ENCODE measurements at places on chromosomes 7 and 10.

DNA sequence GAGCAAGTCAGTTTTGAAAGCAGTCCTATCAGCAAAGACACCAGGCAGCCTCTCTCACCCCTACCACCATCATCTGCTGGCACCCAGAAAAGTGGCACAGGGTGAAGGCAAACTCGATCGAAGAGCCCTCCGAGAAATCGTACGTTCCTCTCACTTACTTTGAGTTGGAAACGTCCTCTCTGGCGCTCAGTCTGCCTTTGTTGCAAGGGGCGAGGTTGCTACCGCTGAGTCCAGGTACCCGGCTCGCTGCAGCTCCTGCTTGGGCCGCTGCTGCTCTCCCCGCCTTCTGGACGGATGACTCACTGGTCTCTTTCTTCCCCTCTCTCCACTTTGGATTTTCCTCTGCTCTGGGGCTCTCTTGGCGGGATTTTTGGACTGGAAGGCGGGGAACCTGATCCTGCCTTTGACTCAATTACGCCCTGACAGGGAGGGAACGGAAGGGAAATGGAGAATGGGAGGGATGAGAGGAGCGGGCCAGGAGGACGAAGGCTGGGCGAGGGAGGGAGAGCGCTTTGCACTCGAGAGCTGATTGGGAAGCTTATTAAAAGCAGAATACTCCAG, at the start of gene PTN:
PTN (minus strand) TSS at position 453 of the 561 bp plus-strand sequence. CDS start 88,760 bp downstream, outside the sequence.
- no peak for DNase-seq

DNA sequence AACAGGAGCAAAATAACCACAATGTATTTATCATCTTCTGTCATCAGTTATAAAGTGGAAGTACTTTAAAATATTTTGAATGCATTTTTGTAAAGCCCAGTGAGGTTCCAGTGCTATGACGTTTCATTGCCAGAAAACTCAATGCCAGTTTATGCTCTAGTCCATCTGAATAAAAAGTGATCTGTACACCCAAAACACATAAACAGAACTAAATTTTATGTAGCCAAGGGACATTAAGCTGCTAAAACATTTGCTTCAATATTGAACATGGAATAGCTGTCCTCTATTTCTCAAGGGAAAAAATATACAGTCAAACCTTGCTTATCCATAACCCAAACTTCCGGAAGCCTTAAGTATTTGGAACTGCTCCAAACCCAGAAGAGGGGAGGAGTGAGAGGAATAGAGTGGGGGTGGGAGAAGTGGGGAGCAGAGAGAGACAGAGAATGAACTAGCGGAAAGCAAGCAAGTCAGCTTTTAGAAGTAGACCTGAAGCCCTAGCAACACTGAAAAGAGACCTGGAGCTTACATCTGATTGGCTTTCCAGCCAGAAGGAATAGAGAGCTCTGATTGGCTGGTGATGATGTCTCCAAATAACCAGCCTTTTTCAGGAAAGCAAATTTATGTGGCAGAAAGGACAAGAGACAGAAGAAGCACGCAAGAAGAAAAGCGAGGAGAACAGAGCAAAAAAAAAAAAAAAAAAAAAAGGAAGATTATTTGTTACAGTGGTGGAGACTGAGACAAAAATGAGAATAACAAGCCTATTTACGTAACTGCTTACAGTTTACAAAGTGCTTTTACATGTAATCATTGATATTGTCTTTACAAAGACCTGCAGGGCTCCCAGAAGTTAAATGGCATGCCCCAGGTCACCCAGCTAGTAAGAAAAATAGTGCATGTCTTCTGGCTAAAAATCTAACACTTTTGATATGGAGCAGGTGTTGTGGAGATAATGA, 196.0 kb downstream of the RNLS start:
- DNase-seq: peak; percentile 46

- DNase-seq: no peak
Observed at GRCh38 chr7:106045586-106045985, 66.5 kb downstream of the SYPL1 start.

- no peak for DNase-seq
Observed at GRCh38 chr10:61323726-61324125, 129.5 kb downstream of the TMEM26 start.

- no peak for DNase-seq
Observed at GRCh38 chr10:224571-224970, 89.3 kb downstream of the ZMYND11 start.

DNA sequence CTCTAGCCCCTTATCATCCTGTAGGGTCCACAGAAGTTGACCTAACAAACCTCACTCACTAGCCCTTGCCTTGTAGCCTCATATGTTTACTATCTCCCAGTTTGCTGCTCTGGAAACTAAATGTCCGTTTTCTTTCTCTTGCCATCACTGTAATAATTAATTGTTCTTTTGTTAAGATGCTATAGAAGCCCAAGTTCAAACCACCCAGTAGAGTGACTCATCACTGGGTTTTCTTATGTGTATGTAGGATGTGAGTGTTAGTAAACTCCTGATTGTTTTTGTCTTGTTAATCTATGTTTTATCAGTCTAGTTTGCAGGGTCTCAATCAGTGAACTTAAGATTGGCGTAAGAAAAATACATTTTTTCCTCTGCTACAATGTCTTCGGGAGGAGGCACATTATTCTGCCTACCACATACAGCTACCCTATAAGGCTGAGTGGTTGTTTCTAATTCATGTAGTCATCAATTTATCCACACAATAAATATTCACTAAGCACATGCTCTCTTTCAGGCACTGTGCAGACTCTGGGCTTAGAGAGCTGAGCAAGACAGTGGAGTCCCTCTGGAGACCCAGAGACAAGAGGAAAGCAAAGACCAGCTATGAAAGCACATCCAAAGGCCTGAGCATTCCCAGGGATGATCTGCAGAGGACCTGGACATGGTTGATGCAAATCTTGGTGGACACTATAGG, 474.1 kb upstream of the AKR1E2 start:
- DNase-seq: no peak

DNA sequence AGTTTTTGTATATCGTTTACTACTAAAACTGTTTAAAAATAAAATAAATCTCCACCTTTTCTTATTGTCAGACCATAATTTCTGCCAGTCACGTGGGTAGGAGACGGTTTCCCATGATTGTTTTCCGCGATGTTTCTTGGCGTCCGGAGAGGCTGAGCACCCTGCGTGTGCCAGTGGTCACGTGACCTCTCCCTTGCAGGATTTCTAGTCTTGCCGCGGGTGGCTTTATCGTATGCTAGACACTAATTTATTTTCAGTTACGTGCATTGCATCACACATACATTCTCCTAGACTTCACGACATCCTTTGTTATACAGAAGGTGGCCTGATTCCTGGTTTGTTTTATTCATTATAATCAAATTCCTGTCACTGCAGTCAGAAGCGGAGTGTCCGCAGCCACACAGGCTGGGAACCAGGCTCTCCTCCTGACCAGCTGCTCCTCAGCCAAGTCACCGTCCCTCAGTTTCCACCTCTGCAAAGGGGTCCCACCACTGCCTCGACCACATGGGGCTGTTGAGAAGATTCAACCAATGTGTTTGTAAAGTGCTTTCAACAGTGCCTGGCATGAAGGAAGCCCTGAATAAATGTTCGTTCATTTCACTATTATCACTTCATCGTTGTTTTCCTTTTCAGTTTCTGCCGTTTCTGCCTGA, 203.2 kb upstream of the PPP2R2D start:
- DNase-seq: no peak

DNA sequence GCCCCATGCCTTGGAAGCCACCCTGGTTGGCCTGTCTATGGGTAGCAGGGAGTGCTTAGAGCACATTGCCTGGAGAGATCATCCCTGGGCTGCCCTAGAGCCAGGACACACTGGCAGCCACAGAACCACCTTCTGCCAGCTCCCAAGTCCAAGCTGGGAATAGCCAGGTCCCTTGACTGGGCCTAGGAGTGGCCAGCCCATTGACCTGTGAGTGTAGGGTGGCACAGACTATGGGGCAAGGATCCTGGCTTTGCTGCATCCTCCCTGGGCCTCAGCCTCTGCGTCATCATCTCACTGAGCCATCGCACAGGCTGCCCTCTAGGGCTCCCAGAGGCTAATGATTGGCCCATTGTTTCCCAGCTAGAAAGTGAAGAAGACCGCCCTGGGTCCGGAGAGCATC, 7.0 kb downstream of the AQP1 start:
- DNase-seq: no peak

GRCh38 chr10:15244635-15245197, 76.2 kb upstream of the NMT2 start:
- no peak for DNase-seq

DNA sequence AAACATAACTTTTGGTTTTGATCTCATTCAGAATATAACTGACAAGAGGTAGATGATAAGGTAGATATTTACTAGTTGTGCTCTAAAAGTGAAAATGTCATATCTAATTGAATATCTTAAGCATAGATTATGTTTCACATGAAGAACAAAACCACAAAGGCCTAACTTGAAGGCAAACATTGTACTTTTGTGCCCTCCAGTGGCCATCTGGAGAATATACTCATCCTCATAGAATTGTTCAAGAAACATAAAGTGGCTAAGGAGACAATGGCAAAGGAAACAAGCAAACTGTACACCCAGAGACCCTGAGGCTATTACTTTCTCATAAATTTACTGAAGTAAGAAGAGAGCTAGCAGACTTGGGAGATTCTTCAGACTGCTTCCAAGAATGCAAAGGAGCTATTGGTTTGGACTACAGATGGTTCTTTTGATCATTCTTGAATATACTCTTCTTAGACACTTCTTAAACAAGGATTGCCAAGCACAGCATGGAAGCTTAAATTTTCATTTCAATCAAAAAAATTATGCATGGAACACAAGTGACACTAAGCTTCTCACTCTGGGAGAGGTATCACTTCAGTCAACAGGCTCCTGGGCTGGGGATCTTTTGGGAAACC, 98.2 kb upstream of the DKK1 start:
- DNase-seq: peak; percentile 13

DNA sequence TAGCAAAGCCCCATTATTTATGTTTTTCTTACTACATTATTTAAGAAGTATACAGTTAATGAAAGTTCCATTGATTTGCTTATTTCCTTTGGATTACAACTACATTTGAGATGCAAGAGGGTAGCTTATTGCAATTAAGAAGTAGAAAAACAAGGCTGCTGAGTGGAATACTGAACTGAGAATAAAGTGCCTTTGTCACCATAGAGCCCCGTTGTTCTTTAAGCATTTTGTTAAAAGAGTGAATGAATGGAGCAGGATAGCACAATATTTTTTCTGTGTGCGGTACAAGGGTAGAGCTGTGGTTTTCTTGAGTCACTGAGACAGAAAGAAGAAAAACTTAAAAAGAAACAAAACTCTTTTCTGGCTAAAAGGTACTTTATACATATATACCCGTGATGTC, 45.6 kb downstream of the ZNF277 start:
- no peak for DNase-seq

DNA sequence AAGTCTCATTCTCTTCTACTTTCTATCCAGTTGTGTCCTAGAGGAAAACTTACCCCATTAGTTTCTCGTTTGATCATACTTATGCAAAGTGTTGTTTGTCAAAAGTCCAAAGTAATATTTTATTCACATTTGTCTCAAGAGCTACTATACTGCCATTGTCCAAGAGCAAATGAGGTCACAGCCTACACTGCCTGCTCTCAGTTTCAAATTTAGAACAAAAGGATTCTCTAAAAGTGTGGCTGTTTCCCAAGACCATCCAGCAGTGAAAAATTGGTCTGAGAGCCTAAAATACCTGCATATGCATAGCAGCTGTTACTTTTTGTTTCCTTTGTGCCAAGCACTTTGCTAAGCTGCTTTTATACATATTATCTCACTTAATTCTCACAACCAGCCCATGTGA, 439.5 kb upstream of the NFE2L3 start:
- no peak for DNase-seq

- peak; percentile 70 for DNase-seq
Observed at GRCh38 chr7:130486114-130486953, 5.6 kb upstream of the MEST start.

DNA sequence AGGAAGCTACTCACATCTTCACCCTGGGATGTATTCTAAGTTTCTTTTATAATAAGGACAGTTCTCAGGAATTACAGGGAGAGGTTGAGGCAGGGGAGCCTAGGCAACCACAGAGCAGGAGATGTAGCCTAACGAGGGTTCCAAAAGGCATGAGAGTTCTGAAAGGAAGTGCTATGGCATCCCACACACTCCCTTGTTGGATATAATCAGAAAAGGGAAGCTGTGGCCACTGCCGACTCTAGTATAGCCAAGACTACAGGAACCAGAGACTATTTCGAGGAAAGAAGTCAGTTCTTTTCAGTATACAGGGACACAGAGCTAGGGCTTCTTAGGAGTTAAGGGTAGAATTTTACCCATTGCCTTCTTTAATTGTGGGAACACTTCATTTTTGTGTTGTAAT, 11.0 kb downstream of the PRR15 start:
- DNase-seq: no peak

DNA sequence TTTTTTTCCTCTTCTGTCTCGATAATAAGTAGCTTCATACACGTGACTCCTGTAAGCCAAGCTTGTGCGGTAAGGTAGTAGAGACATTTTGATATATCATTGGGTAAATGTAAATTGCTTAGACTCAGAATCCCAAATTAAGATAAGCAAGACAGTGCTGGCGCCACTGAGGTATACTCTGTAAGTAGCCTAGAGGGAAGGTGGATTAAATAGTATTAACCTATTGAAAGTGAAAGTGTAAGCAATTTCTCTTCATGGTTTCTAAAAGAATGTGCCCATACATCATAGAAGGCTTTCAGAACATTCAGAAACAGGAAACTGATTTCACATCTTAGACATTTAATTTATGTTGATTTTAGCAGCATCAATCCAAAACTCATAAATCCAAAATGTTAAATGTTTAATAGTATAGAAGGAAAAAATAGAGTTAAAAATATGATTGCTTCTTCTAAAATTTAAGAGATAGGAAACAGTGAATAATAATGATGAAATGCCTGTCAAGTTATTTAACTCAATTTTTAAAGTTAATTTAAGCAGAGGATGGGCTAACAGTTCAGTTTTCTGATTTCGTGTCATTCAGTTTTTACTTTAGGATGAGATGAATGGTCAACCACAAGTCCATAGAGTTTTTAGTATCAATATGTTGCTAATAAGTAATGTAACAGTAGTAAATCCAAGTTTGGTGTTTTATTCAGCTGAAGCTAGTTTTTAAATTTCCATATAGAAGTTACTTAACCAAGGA, 36.8 kb downstream of the LRRC72 start:
- no peak for DNase-seq

GRCh38 chr10:24259365-24260130, 50.6 kb downstream of the KIAA1217 start:
- no peak for DNase-seq

GRCh38 chr10:72335394-72336258, 19.1 kb downstream of the DNAJB12 start:
- peak; percentile 65 for DNase-seq
